ENCODE measurements at places on chromosomes 7 and 10. TPM values are rescaled to one million over a fixed set of nuclear protein-coding genes. Genes with fewer than 3 reads are reported as not detected.

LDB3 gene
- not detected for total RNA-seq

PTPRZ1 gene
- total RNA-seq = 154 TPM

GBX1 gene
- total RNA-seq = not detected

HOXA2 gene
- total RNA-seq = not detected

RBAK gene
- total RNA-seq = 24.5 TPM

COL28A1 gene
- 0.60 TPM for total RNA-seq

DPCD gene
- 71.1 TPM for total RNA-seq

LIPK gene
- not detected for total RNA-seq

RNF32 gene
- 3.0 TPM for total RNA-seq

CYP3A7 gene
- total RNA-seq = not detected

NPY4R2 gene
- total RNA-seq = not detected

EVX1 gene
- not detected for total RNA-seq

FAM107B gene
- 26.5 TPM for total RNA-seq

ADAM8 gene
- 3.2 TPM for total RNA-seq

COL1A2 gene
- 47.9 TPM for total RNA-seq

LRIT1 gene
- total RNA-seq = not detected

DRGX gene
- not detected for total RNA-seq

CCL24 gene
- total RNA-seq = not detected

DENND2A gene
- total RNA-seq = 23.7 TPM

NEUROD6 gene
- not detected for total RNA-seq

MYH16 gene
- not detected for total RNA-seq

PRSS37 gene
- total RNA-seq = not detected

CHCHD2 gene
- 70.5 TPM for total RNA-seq

AGMO gene
- 0.30 TPM for total RNA-seq

TBXAS1 gene
- not detected for total RNA-seq

TFEC gene
- total RNA-seq = 0.06 TPM

Measured in neural progenitor cell (in vitro differentiated cells).